ENCODE measurements at places on chromosomes 1 and 21.
A peak's percentile ranks its signal among the peaks of the same experiment; 100 is the strongest.

DNA sequence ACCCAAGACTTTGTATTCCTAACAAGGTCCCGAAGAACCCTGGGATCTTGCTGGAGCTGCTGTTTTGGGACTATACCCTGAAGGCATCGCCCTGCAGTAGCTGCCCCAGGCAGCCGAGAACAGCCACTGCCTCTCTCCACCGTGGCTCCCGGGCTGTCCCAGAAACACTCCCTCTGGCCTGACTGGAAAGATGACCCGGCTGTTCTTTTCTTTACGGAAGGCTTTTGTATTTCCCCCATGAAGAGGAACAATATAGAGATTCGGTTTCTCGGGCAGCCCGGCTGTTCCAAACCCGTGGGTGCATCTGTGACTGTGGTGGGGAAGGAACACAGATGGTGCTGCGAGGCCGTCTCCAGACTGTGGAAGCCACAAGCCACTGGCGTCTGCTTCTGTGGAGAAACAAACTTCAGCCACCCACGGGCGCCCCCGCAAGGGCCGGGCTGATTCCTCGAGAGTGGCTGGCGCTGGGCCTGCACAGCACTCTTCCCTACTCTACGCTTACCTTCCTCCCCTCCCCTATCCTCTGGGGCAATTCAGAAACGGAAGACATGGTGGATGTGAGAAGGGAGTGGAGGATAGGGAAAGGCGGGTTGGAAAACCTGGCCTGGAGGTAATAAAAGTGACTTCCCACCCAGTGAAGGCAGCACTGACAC, 33.7 kb upstream of the VASH2 start:
- DNase-seq, result no peak

DNA sequence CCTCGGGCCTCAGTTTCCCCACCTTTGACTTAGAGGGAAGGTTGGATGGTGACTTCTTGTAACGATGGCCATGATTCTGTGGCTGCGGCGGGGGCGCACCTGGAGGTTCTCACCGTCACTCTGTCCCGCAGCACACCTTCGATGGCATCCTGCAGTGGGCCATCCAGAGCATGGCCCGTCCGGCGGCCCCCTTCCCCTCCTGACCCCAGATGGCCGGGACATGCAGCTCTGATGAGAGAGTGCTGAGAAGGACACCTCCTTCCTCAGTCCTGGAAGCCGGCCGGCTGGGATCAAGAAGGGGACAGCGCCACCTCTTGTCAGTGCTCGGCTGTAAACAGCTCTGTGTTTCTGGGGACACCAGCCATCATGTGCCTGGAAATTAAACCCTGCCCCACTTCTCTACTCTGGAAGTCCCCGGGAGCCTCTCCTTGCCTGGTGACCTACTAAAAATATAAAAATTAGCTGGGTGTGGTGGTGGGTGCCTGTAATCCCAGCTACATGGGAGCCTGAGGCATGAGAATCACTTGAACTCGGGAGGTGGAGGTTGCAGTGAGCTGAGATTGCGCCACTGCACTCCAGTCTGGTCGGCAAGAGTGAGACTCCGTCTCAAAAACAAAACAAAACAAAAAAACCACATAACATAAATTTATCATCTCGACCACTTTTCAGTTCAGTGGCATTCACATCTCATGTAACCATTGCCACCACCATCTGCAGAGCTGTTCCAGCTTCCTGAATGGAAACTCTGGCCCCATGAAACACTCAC, 2.1 kb upstream of the PFKL start:
- peak; percentile 47 for DNase-seq

DNA sequence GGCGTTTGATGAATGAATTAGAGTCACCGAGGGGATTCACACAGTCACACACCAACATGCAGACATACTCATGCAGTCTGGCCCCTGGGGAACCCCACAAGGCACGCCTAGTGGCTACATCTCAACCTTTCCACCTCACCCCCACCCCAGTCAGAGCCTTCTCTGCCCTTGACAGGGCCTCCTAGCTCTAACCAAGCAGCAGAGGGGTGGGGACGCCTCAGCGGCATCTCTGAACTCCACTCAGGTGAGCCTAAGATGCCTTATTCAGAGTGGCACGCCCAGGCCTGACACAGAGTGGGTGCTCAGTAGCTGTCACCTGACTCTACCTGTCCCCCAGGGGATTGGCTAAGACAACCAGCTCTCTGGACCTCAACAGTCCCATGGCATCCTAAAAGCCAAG, 3.7 kb upstream of the SDC3 start:
- DNase-seq, result no peak

DNA sequence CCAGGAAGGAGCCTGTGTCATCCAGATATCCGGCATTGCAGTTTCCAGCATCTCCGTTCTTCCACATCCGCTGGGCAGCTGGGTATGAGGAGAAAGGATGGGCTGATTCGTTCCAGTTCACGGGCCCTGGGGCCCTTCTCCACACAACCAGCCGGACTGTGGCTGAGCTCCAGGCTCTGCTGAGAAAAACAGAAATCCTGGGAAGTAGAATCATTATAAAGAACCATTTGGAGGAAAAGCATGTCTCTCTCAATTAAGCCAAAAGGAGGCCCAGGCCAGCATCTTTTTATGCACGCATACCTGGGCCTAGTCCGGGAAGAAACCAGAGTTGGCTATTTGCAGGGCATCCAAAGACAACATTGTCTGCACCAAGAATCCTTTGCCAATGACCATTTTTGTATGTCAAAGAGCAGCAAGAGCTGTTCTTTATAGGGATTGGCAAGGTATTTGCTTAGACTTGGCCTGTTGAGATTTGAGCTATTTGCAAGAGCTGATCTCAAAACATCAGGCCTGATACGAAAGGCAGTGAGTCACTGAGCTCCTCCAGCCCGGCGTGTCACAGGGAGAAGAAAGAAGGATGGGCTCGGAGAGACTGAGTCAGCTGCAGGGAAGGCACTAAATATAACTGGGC, 84.9 kb upstream of the ARHGEF16 start:
- no peak for DNase-seq

GRCh38 chr1:202143768-202144401, 652 bp downstream of the ARL8A start:
- DNase-seq, result no peak

- no peak for DNase-seq
Measured at GRCh38 chr1:40081871-40082270, 15.2 kb downstream of the PPT1 start.

DNA sequence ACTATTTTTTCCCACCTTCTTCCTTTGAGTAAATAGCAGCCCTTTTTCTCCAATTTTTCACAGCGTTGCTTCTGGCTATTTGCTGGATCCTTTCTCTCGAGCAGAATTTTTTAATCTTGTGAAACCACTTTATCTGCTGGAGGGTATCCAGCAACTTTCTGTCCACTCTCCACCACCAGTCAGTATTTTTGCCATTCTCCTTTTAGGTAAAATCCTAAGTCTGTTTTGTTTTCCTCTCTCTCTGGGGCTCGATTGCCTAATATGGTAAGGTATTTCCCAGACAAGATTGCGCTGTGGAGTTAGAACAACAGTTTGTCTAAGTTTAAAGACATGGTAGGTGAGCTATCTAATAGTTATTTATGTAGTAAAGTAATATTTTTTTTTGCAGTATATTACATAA, 156.9 kb downstream of the PPP1R12B start:
- DNase-seq, result no peak
